ENCODE measurements at places on chromosomes 7 and 10.

- DNase-seq, result no peak
Observed at GRCh38 chr10:11357439-11357838, 254.0 kb downstream of the USP6NL start.

GRCh38 chr7:101273206-101273605 is 28.3 kb upstream of the FIS1 start:
- DNase-seq, result no peak

DNA sequence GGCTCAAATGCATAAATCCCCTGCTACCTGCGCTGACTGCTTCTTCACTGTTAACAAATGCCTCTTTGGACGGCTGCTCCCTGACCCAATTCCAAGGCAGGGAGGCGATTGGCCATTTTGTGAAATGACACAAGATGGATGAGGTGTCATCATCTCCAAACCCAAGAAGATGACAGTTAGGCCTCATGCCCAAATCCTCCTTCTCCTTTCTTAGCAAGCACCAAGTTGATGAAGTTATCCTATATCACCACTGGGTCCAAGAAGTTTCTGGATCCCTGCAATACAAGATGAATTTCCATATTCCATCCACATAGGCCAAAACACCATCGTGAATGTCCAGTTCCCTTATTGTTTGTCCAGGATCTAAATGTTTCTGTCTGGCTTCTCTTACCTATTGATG is 98.5 kb upstream of the RAB11FIP2 start:
- DNase-seq, result no peak

DNA sequence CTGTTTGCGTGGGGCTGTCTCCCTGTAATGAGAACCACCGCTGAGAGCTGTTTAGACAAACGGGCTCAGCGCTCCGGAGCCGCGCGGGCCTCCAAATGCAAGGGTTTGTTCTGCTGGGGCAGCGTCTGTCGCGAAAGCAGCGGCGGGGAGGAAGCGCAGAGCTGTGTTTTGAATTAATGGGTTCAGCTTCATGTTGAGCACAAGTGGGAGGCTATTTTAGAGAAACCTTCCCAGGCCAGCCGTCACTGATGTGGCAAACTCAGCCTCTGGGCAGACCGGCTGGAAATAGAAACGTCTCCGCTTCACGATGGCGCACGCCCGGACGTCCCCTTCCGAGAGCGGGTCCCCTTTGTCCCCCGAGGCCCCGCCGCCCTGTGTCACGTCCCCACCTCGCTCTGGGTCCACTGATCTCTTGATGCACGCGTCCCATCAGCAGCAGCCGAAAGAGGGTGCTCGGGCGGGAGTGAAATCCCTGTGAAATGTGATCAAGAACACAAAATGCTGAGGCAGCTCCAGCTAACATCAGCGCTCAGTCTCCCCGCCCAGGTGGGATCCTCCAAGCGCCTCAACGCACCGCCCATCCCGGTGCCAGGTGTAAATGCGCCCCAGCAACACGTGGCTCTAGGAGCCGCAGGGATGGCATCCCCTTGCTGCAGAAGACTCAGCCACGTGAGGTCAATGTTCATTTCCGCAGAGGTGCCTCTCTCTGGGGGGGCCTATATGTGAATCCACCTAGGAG is 44.9 kb downstream of the BAMBI start:
- DNase-seq, result peak; percentile 10

GRCh38 chr7:140451716-140452115 is 27.6 kb downstream of the MKRN1 start:
- no peak for DNase-seq

GRCh38 chr7:150914966-150915365 is 62.6 kb downstream of the AOC1 start:
- DNase-seq, result no peak

- peak; percentile 20 for DNase-seq
Observed at GRCh38 chr7:16934722-16935340, 53.0 kb upstream of the AGR3 start.

DNA sequence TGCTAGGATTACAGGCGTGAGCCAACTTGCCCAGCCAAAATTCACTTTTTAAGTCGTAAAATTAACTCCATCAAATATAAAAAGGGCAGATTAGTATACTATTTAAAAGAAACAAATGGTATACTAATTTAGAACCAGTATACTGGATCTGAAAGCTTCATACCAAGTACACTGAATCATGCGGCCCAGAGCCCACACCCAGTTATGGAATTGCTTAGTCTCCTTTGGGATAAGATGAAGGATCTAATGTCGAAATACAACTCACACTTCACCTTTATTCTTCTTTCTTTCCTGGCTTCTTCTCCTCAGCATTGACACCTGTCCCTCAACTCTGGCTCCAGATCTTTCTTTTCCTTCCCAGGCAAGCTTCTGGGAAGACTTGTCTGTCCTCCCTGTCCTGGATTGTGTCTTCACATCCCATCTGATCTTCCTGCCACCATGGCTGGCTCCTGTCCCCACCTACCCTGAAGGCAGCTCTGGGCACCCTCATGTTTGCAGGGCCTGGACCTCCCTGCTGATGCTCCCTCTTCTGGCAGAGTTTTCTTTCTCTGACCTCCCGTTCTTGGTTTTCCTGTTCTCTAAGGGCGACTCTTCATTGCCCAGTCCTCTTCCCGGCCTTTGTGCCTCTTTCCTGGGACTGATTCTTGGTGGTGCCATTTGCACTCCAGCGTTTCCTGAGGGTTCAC is 57.8 kb upstream of the CTBP2 start:
- DNase-seq, result no peak

GRCh38 chr7:13279854-13280435 is 592.5 kb downstream of the ARL4A start:
- DNase-seq, result no peak

DNA sequence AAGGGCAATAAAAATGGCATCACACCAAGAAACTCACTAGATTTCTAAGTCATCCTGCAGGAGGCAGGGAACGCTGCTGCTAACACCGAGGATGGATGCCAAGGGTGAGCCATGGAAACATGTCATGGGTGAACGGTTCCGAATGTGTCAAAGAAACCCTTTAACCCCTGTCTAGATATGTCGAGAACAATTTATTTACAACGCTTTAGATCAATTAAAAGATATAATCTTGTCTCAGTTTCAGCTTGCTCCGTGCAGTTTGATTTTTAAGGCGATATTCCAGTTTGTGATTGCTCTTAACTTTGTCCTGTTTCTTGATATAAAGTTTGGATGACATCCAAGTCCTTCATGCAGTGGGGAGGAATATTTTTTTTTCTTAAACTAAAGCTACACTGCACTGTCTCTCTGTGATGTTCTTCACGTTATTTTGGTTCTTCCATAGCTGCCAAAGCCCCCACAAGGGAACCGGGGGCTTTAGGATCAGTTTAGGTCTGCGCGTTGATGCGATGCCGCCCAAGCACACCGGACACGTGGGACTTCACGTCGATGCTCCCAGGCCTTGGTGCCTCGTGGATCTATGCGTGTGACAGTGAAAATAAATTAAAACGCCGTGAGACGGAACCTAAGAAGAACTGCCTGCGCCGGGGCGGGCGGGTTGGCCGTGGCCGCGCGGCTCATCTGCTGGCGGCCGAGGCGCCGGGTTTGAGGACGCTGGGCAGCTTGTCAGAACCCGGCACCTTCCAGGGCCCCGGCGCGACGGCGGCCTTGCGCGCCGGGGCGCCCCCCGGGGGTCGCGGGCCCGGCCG is 220.3 kb downstream of the PHTF2 start:
- peak; percentile 24 for DNase-seq

GRCh38 chr10:58641095-58641531 is 128.4 kb downstream of the BICC1 start:
- DNase-seq, result no peak

- no peak for DNase-seq
Observed at GRCh38 chr10:23981520-23982309, 227.2 kb upstream of the KIAA1217 start.

GRCh38 chr10:21146436-21146789 is 249.3 kb upstream of the NEBL start:
- DNase-seq, result no peak

GRCh38 chr10:47418321-47418720 is 34.2 kb upstream of the ZNF488 start:
- no peak for DNase-seq

- no peak for DNase-seq
Observed at GRCh38 chr10:131678171-131678570, 222.6 kb upstream of the PPP2R2D start.

DNA sequence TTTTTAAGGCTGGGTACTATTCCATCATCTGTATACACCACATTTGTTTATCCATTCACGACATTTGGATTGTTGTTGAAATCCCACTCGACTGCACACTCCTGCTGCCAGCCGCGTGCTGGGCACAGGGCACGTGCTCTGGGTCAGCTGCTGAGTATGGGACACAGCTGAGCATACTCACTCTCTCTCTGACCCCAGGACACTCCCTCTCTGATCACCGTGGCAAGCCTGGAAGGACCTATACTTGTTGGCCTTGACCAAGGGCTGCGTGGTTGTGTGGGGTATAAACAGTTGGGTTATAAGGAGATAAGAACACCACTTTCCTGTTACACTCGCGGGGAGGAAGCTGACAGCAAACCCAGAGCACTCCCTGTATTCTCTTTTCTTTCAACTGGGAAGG is 153.0 kb upstream of the RHEB start:
- no peak for DNase-seq

DNA sequence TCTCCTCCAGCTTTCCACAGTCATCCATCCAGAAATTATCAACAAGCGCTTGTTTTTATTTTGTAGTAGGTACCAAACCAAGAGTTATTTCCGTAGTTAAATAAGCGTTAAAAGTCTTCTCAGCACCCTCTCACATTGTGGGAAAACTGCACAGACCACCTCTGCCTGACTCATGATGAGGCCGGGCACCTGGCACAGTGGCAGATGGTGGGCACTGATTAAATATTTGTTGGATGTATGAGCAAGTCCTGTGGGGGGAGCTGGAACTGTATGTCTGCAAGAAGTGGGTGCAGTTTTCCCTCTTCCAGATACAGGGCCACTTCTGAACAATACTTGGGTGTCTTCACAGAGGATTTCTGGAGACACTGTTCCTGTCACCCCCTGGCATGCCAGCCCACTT is 5.3 kb upstream of the REPIN1 start:
- no peak for DNase-seq

DNA sequence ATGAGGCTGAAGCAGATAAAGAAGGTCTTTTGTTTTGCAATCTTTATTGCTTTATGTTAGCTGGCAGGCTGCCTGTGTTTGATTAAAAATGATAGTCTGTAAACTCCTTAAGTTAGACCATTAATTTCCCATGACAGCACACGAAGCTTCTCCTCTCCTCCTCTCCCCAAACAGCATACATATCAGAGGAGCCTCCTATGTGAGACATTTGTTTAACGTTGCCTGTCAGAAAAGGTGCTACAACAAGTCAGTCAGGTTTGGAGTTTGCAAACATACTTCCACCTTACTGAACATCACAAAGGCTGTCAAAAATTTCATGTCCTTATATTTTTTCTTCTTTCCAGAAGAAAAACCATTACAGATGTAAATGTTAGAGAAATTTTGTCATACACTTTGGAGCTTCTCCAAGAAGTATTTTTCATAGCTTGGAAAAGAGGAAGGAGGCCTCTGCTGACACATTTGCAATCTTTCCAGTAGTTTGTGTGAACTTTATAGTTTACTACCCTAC is 393.1 kb downstream of the EXOC4 start:
- no peak for DNase-seq

DNA sequence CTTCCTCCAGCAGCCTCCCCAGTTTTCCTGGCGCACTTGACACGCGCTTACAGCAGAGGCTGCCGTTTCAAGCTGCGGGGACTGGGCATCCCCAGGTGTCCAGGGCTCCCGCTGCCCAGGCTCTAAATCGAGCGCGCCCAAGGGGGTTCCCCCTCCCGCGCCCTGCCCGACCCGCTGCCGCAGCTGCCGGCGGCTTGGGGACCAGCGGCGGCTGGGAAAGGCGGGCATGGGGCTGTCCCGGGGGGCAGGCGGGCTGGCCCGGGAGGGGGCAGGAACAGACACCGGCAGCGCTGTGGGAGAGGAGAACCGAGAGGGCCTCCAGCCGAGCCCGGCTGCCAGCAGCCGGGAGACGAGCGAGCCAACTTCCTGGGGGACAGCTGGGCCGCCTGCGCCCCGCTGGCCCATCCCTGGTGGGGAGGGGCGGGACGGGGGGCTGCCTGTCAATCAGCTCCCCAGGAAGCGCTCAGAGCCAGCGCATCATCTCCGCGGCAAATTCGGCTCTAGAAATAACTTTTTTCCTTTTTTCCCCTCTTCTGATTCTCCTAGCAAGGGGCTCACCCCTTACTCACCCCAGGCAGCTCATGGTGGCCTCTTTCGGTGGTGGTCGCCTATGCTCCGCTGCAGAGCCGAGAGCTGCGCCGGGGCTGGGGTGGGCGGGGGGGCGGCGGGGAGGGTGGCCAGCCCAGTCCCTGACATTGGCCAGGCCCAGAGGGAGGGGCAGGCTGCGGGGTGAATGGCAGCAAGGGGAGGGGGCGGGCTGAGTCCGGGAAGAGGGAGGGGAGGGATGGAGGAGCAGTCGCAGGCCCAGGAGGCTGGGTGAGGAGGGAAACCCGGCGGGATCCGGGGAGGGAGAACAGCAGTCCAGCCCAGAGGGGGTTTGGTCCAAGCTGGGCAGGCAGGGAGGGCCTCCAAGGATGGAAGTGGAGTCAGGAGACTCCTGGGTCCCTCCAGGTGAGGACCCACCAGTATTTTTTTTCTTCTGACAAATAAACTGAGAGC is 14.7 kb downstream of the GRID2IP start:
- peak; percentile 45 for DNase-seq

GRCh38 chr10:125163803-125164202 is 3.4 kb upstream of the CTBP2 start:
- DNase-seq, result no peak

DNA sequence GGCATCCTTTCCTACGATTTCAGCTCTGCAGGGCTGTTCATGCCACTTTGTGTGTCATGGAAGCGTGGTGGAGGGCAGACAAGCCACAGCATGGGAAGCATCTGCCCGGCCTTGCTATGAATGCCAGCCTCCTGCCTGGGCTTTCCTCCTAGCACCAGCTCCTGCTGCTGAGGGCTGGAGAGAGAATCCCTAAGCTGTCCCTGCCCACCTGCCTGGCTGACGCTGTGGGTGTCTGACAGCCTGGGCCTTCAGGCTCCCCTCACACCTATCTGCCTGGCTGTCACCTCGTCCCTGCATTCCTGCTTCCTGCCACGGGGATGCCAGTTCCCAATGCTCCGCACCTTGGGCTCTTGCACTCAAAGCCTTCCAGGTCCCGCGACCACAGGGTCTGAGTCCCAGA is 606.5 kb upstream of the MGMT start:
- DNase-seq, result no peak

GRCh38 chr7:98429799-98430198 is 28.9 kb upstream of the BAIAP2L1 start:
- DNase-seq, result no peak

DNA sequence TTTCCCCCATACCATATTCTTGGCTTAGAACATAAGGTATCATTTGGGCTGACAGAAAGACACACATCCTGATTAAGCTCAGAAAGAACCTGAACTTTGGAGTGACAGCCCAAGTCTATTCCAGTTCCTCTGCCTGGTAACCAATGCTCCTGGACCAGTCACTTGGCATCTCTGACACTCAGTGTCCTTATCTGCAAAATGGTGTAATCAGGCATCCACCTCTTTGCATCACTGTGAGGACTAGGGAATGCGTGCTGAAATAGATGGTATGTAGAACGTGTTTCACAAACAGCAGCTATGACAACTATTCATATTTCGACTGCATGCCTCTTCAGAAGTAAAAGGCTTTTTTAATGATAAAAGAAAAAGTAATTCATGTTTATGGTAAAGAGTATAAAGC is 26.2 kb upstream of the PIK3AP1 start:
- DNase-seq, result no peak

Data from activated naive CD8-positive, alpha-beta T cell treated with anti-CD3 and anti-CD28 coated beads, Interleukin-2, amount 50 U/mL, for 24 hours (primary cell).